CD4-positive, alpha-beta T cell treated with Interferon alpha-2 for 1 hour (primary cell): ENCODE measurements at places on chromosomes 7 and 10.

DNA sequence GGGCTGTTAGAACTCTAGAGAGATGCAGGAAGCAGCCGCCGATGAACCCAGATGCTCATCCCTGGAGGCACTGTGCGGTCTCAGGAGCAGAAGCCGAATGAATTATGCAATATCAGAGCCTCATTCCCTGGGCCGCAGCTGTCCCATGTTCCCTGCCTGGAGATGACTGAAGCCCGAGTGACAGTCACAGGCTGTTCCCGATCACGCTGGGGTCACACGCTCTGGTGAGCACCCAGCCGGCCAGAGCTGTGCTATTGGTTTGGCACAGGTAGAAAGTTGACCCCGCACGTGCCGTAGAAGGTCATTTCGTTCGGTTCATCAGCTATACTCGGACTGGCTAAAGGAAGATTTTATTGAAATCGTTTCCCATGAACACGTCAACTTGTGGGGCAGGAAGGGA is 140.5 kb upstream of the SH2B2 start:
- no peak for DNase-seq

GRCh38 chr7:12993025-12993424 is 305.6 kb downstream of the ARL4A start:
- DNase-seq: no peak

- DNase-seq: no peak
Observed at GRCh38 chr10:117223693-117224430, 17.1 kb upstream of the SLC18A2 start.

DNA sequence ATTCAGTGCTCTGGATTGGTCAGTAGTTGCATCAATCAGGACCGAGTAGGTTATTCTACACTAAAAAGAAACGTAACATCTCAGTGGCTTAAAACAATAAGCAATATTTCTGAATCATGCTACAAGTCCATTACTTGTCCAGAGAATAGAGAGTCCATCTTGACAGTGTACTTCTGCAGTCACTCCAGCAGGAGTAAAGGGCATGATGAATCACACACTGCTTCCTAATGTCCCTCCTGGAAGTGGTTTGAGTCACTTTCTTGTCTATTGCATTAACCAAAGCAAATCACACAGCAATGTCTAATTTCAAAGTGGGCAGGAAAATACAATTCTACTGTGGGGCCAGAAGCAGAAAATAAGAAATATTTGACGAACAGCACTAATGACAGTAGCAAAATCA is 124.8 kb downstream of the TSPAN12 start:
- DNase-seq: no peak

- no peak for DNase-seq
Observed at GRCh38 chr7:102291056-102291915, 4.6 kb downstream of the SH2B2 start.

DNA sequence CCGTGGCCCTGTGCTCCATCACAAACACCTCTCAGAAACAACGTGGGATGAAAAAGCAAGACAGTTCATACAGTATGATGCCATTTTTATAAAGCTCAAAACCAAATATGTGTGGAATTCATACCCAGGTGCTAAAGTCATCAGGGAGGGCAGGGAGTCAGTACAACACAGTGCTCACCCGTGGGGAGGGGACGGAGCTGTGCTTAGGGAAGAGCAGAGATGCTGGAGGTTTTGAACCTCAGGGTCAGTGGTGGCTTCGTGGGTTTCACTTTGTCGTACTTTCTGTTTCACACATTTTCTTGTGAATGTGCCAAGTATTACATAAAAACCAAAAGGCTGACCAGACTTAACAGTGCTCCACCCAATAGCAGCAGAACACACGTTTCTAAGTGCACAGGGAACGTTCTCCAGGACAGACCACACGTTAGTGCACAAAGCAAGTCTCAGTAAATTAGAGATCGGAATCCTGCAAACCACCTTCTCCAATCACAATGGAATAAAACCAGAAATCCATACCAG is 21.2 kb downstream of the ZMIZ2 start:
- DNase-seq: peak; percentile 56

DNA sequence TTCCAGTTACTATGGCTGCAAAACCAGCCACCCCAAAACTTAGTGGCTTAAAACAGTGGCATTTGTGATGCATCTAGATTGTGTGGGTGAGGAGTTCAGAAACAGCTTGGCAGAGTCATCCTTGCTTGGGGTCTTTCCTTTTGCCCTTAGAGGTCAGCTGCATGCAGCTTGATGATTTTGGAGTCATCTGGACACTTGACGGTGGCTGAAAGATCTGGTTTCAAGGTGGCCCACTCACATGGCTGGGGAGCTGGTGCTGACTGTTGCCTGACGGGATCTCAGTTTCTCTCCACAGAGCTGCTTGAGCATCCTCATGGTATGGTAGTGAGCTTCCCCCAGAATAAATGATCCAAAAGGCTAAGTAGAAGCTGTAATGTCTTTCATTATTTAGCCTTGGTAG is 191.3 kb upstream of the GALNT17 start:
- no peak for DNase-seq

DNA sequence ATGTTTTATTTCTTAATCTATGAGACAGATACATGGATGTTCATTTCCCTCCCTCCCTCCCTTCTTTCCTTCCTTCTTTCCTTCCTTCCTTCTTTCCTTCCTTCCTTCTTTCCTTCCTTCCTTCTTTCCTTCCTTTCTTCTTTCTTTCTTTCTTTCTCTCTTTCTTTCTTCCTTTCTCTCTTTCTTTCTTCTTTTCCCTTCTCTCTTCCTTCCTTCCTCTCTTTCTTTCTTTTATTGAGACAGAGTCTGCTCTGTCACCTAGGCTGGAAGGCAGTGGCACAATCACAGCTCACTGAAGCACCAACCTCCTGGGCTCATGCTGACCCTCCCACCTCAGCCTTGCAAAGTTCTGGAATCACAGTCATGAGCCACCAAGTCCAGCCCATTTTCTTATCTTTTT is 5.5 kb upstream of the PRRT4 start:
- no peak for DNase-seq

GRCh38 chr7:13151978-13152377 is 464.5 kb downstream of the ARL4A start:
- DNase-seq: no peak

DNA sequence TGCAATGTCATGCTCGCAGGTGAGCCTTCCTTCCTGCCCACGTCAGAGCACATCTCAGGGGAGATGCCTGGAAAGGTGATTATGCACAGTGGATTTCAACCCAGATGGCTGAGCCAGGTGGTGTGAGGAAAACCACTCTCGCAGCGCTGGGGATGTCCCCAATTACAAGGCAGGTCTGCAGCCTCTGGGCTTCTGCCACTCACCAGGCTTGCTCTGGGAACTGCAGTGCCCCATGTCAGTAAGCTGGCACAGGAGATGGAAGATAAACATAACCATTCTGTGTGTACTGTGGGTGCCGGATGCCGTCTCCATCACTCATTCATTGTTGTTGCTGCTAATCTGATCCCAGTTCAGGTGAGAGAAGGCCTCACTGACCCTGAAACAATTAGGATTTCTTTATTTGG is 222.9 kb upstream of the PITRM1 start:
- DNase-seq: no peak

GRCh38 chr7:3426064-3426463 is 125.0 kb downstream of the SDK1 start:
- DNase-seq: no peak

GRCh38 chr7:727104-727805 is at the start of gene PRKAR1B:
PRKAR1B (minus strand) TSS chr7:727281; CDS start chr7:711505, 15,776 bp downstream.
- peak; percentile 28 for DNase-seq

DNA sequence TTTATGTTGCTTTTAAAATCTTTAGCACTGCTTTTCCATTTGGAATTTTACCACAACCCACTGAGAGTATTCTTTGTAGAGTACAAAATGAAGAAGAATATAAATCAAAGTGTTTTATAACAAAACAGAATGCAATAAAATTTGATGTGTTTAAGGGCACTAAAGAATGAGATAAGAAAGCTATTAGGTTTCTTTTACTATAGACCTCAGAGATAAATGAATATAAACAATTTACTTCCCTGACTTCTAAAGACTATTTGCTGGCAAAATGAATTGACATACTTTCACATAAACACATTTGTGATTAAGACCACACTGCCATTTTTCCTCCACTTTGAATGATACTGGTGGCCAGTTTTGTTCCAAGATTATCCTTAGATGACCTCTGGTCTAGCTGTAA is 124.5 kb downstream of the ITGA8 start:
- no peak for DNase-seq

GRCh38 chr10:87862679-87863052 is 667 bp downstream of the KLLN start:
- DNase-seq: peak; percentile 70

DNA sequence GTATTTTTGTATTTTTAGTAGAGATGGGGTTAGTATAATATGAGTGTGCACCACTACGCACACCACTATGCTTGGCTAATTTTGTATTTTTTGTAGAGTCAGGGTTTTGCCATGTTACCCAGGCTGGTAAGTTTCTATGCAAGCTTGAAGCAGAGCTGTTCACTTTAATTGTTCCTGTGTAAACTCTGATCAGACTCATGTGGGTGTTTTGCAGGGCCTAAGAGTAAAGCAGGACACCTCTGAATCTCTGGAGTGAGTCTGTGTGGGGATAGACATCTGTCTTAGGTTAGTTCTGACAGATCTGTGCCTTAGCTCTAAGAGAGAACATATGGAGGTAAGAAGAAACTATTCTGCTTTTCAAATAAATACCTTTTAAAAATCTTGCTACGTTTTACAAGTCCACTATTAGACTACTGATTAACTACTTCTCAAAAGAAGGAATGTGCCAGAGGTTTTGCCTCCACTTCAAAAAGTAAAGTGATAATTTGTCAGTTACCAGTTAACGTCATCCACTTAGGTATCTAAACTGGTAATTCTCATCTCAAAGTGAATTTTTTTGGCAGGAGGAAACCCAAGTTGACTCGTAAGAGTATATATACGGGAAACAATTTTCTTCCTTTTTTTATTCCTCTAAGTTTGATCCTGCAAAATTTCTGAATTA is 1.1 kb downstream of the COL17A1 start:
- DNase-seq: no peak

- DNase-seq: no peak
Observed at GRCh38 chr7:37765421-37765829, 81.9 kb downstream of the GPR141 start.

DNA sequence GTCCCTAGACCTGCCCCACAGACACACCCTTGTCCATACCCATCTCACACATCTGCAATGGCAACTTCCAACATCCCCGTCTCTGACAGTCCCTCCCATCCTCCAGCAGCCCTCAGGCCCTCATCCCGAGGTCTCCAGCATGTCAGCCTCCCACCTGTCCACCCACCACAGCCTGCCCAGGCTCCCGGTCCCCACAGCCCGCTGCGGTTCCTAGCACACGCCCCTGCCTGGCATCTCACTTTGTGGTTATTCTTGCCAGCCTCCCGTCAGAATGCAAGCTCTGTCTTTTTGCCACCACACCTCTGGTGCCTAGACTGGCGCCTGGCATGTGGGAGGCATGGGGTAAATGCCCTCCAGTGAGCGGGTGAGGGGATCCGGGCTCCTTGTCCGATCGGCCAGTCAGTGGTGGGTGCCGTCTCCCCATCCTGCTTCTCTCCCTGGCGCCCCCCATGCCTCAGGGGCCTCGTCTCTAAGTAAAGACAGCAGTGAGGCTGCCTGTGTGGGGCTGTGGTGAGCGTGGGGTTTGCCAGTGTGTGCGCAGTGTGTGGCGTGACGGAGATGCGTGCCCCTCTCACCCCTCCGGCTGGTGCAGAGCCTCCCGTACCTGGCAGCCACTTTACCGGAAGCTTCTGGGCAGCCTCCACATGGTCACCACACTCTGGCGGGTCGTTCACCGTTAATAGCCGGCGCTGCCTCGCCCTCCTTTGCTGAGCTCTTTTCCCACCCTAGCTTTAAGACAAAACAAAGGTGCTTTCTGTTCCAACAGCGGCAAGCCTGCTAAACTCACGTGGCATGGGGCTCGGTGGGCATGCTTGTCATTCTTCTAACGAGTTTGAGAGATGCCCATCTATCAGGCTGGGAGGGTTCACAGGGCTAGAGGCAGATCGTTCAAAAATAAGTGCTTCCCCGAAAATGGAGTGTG is 28.5 kb upstream of the TTYH3 start:
- DNase-seq: no peak

DNA sequence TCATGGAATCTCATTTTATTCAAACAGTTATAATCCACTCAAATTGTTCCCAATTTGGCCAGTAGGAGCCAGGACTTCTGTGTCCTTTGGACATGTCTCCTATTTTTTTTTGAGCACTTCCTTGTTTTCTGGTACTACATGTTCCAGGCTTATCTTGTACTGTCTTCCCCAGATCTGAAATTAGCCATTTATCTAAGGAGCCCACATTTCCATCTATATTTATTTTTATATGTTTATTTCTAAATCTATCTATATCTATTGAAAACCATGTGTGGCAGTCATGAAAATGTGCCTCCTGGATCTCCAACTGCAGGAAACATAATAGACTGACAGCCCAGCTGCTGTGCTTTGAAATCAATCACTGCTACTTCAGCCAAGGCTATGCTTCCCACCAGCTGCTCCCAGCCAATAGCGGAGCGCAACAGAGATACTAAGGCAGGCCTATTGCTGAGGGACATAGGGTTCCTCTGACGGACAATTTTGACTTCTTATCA is 147.1 kb downstream of the LRRC4 start:
- DNase-seq: no peak

- no peak for DNase-seq
Observed at GRCh38 chr7:67655168-67655567, 658.5 kb downstream of the TYW1 start.

DNA sequence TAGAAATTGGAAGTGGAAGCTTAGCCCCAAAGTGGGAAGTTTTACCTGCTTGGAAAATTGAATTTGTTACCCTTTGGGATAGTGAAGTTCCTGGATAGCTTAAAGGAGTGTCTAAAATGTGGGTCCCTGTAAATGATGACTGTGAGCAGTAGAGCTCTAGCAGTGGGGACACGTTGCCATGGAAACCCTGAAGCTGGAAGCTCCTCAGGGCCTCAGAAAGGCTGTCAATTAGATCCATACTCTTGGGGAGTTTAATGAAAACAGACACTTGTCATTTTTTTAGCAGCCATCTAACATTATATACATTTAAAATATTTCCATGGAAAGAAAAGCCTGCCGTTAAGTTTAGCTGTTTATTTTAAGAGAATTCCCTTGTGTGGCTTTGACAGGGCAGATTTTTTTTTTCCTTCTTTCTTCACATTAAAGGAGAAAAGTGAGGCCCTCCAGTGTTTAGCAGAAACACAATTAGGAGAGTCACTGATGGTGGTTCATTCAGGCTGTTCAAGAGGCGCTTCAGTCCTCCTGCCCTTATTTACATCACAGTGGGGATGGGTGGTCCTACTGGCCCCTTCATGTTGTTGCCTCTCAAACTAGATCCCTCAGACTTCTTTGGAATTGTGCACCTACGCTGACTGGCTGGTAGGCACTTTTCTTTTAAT is 518.4 kb downstream of the CCSER2 start:
- DNase-seq: no peak

GRCh38 chr7:132403465-132404110 is 172.7 kb downstream of the PLXNA4 start:
- DNase-seq: no peak
